ENCODE measurements at places on chromosomes 12 and 14.

DNA sequence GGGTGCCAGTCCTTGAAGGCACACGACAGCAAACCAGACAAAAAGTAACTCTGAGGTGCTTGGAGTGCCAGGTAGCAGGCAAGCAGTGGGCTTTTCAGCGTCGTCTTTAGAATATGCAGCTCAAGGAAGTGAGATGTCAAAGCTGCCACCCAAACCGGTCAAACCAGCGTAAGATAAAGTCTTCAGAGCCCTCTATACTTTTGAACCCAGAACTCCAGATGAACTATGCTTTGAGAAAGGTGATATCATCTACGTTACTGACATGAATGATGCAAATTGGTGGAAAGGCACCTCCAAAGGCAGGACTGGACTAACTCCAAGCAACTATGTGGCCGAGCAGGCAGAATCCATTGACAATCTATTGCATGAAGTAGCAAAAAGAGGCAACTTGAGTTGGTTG lies 95.9 kb downstream of the TBX3 start:
- no peak for DNase-seq

- DNase-seq: peak; percentile 43
Observed at GRCh38 chr12:106248312-106248845, 559 bp upstream of the CKAP4 start.

DNA sequence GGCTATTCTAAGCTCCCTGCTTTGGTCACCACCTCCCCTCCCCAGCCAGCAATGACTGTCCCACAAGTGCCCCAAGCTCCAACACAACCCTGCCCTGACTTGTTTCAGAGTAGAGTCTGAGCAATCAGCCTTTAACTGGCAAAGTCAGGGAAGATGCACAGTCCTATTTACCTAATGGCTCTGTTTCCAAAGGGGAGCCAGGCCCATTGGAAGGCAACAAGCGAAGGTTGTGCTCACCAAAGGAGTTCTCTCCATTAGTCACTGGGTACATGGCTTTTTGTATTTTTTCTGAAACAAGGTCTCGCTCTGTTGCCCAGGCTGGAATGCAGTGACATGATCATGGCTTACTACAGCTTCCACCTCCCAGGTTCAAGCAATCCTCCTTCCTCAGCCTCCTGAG lies 267.1 kb upstream of the CRY1 start:
- DNase-seq: no peak

- no peak for DNase-seq
Observed at GRCh38 chr14:82447586-82447985, 913.9 kb upstream of the SEL1L start.

DNA sequence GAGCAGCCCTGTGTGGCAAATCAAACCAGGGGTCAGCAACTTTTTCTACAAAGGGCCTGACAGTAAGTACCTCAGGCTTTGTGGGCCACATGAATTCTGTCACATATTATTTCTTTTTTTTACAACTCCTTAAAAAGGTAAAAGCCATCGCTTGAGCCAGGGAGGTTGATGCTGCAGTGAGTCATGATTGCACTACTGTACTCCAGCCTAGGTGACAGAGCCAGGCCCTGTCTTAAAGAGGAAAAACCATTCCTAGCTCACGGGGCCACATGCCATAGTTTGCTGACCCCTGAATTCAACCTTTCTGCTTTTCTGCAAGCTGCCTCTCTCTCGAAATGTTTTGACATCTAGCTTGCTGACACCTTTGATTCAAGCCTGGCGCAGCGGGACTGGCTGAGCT lies 55.1 kb upstream of the CORO1C start:
- DNase-seq: no peak

DNA sequence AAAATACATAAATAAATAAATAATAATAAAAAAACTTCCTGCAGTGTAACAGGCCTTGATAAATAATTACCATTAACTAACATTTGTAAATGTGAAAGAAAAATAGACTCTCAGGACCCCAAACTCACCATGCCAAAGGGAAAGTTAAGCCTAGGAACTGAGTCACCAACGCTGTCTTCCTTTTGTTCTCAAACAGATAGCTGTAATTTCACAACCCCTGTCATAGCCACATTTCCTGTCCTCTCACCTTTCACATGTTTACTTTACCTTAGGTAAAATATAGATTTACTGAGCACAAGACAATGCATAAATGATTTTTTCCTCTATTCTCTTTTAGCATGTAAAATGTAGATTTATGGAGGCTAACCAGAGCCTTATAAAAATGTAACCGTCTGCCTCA lies 35.9 kb upstream of the CHST11 start:
- DNase-seq: peak; percentile 20

DNA sequence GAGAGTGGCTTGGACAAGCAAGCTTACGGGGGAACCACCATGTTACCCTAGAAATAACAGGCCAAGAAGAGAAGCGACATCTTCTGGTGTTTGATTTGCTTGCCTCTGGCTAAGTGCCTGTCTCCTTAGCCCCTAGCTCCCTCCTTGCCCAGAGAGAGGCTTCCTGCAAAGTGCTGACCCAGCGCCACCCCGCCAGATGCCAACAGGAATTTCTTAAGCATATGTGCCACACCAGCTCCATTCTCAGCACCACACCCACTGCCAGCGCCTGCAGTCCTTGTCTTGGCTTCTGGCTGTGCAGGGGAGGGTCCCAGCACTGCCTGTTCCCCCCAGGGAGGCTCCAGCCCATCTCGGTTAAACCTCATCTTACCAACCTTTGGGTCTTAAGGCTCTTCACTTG lies 74.2 kb upstream of the NCOR2 start:
- DNase-seq: no peak

DNA sequence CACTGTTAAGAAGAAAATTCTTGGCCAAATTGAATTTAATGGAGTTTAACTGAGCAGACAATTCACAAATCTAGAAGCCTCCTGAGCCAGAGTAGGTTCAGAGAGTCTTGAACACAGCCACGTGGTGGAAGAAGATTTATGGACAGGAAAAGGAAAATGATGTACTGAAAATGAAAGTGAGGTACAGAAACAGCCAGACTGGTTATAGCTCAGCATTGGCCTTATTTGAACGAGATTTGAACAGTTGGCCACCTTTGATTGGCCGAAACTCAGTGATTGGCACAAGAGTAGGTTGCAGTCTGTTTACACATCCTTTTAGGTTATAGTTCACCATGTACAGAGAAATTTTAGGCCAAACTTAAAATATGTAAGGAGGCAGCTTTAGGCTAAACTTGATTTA lies 9.9 kb downstream of the OAS2 start:
- peak; percentile 46 for DNase-seq

GRCh38 chr12:66066137-66066928 lies 64.2 kb downstream of the LLPH start:
- DNase-seq: peak; percentile 17

DNA sequence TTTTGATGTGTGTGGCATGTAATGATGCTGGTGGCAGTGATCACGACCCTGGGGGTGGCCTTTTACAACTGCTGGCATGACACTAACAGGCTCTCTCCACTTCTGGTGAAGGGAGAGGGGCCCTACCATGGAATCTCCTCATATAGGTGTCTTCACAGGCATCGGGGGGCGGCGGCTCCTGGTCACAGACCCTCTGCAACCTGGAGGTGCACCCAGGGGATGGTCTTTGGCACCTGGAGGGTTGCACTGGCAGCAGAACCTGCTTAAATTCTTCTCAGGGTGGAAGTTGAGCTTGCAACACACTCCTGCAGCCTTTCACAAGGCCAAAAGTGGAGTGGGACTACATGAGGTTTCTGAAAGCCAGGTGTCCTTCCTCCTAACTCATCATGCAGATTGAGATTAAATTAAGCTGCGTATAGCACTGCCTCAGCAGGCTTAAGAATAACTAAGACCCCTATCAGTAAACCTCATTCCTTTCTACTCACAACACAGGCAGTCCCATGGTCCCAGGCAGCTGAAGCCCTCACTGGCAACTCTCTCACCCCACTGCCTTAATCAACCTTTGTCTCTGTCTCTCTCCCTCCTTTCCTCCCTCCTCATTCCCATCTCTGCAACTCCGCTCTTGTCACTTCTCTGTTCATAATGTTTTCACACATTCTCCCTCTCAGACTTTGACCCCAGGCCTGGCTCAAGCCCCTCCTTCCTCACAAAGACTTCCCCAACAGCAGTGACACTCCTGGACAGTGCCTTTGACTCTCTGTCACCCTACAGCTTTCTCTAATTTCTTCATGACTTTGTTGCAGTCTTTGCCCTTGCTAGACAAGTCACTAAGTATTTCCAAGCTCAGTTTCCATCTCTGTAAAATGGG lies 18.9 kb downstream of the NID2 start:
- DNase-seq: no peak

GRCh38 chr14:28398506-28398905 lies 368.1 kb upstream of the FOXG1 start:
- DNase-seq: no peak

- no peak for DNase-seq
Observed at GRCh38 chr14:51865953-51866747, 5.7 kb downstream of the GNG2 start.

- DNase-seq: no peak
Observed at GRCh38 chr12:21910657-21911056, 30.6 kb downstream of the ABCC9 start.

DNA sequence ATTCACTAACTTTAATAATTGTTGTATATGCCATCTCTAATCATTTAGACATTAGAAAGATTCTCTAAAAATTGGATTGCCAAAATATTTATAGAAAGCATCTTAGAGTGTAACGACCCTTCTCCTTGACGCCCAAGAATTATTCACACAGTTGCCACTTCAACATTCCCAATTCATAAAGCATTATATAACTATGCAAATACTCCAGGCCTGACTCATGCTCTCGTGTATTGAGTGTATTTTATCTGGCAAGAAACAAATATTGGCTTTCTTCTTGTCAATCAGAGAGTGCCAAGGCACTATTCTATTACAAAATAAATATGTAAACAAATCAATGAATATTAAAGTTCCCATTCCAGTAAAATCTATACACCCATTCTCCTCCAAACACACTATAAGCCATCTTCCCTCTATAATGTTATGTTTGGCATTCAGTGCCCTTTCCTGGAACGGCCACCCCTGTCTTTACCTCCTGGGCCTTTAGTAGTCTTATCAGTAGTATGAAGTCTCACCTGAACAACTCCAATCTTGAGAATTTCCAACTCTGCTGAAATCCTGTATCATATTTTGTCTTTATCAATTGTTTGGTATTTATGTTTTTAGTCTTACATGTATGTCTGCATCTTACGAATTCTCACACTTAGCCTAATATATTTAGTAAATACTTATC lies 182.6 kb downstream of the PIK3C2G start:
- DNase-seq: no peak

- no peak for DNase-seq
Observed at GRCh38 chr12:88594780-88595179, 14.5 kb upstream of the KITLG start.

GRCh38 chr12:131347345-131347714 lies 363.6 kb upstream of the SFSWAP start:
- DNase-seq: no peak

GRCh38 chr14:41607966-41608663 lies 1.4 kb downstream of the LRFN5 start:
- DNase-seq: no peak

GRCh38 chr12:124082687-124083086 lies 109.7 kb downstream of the ZNF664 start:
- DNase-seq: no peak

- no peak for DNase-seq
Observed at GRCh38 chr12:93772003-93772700, 95.0 kb downstream of the CRADD start.

GRCh38 chr12:74227846-74228545 lies 309.6 kb upstream of the ATXN7L3B start:
- no peak for DNase-seq

DNA sequence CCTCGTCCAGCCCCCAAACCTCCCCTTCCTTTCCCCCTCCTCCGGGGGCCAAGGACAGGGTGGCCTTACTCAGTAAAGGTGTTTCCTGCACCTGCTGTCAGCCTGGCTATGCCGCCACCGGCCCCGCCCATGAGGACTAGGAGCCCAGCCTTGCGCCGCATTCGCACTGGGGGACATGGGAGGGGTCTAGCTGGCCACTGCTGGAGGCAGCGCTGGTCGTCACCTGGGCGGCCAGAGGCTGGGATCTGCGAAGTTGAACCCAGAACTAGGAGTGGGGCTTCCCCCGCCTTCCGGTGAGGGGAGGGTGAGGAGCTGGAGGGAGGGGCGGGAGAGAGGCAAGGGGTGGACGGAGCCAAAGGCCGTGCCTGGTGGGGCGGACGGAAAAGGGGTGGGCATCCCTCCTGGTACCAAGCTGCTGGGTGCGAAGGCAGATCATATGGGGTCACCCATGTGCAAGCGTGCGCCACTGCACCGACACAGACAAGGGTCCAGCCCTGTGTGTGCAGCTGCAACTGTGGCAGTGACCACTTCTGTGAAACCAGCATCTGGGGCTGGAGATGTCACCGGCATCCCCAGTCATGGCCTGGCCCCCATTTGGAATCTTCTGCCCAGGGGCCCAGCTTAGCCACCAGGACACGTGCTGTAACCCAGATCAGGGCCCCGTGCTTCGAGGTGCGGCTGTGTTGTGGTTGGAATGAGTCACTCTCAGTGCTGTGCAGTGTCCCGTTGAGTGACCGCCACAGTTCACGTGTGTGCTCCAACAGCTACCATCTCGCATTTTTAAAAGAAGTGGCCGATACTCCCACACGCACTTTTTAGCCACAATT lies 8.5 kb downstream of the AMN start:
- DNase-seq: no peak

DNA sequence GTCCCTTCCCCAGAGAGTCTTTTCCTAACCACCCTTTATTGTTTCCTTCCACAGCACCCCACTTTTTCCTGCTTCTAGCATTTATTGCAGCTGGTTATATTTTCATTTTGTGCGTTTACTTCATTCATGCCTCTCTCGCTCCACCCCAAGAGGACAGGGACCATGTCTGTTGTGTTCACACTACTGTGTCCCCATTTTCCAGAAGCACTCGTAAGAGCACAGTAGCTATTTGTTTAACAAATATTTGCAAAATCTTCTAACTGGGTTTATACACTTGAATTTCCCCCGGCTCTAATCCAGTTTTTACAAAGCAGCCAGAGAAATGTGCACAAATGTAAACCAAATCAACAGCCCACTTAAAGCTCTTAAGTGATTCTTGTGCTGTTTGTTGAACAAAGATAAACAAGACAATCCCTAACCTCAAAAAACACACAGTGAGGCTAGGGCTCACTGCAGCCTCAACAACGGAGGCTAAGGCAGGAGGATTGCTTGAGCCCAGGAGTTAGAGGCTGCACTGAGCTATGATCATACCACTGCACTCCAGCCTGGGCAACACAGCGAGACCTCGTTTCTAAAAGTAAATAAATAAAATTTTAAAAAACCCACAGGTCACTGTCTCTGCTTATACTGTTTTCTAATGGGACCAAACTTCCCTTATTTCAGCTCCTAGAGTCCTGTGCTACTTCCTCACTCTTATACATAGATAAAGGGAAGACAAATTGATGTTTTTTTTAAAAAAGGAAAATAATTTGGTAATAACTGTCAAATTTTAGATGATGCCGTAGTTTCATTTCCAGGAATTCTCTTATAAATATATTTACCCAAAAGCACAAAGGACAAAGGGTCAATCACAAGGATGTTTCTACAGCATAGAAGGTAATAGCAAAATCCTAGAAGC lies 6.6 kb upstream of the ABCD4 start:
- DNase-seq: no peak

DNA sequence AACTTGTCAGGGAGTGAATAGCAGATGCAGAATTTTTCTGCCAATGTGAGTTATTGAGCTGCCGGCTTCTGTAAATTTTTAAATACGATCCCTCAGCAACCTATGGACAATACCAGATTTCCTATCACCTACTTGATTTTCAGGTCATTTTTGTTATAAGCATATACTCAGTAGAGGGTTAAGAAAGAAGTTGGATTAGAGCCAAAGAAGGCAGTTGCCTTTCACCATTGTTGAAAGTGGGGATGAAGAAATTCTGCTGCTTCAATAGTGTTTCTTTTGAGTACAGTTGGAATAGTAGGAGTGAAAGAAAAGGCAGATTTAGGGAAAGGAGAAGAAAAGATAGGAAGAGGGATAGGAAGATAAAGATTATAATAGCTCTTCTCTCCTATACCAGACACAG lies 197.1 kb downstream of the ATP23 start:
- no peak for DNase-seq
